ENCODE measurements at places on chromosomes 5 and 9. TPM values are rescaled to one million over a fixed set of nuclear protein-coding genes. Genes with fewer than 3 reads are reported as not detected.

The LRRTM2 gene
- total RNA-seq, result 0.29 TPM

The HSPB3 gene
- total RNA-seq, result not detected

The SNCAIP gene
- not detected for total RNA-seq

The PHYHD1 gene
- 1.9 TPM for total RNA-seq

The NIPAL4 gene
- total RNA-seq, result 5.9 TPM

The INSYN2B gene
- total RNA-seq, result not detected

The PDLIM7 gene
- 93.9 TPM for total RNA-seq

The EFNA5 gene
- not detected for total RNA-seq

The AGXT2 gene
- not detected for total RNA-seq

Data from activated T-cell treated with anti-CD3 and anti-CD28 coated beads, Interleukin-2, amount 50 U/mL, for 72 hours (primary cell).